Hematopoietic multipotent progenitor cell treated with erythropoietin and hydrocortisone succinate and interleukin-3 and kit ligand, for 8 days (in vitro differentiated cells): ENCODE measurements at places on chromosomes 5 and 9.
A peak's percentile ranks its signal among the peaks of the same experiment; 100 is the strongest.

DNA sequence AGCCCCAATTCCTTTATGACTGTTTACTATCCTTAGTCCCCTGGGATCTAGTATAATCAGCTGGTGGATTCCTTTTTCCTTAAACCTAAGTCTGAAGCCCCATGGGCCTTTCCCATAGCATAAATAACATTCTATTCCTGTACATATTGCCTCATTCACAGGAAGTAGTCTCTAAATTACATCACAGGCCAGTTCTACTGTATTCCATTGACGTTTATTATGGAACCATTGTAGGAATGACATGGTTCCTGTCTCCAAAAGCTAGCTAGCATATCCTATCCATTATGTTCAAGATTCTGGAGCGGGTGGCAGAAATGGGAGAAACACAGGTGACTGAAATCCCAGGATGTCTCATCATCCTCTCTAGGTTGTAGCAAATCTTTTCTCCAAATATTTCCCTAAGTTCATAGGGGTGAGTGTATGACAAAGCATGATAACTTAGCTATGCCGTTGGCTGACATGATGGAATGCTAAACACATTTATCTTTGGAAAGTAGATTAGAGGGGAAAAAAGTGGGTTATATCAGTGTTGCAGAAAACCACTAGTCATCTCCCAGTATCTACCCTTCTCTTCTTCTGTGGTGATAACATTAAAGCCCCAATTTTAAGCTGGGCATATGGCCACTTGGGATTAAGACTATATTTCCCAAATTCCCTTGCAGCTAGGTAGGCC, 140.1 kb downstream of the FGF1 start:
- DNase-seq: no peak

- no peak for DNase-seq
Measured at GRCh38 chr5:128483738-128484137, 54.3 kb downstream of the FBN2 start.

GRCh38 chr5:59358005-59358861, 535.3 kb downstream of the PDE4D start:
- peak; percentile 32 for DNase-seq

DNA sequence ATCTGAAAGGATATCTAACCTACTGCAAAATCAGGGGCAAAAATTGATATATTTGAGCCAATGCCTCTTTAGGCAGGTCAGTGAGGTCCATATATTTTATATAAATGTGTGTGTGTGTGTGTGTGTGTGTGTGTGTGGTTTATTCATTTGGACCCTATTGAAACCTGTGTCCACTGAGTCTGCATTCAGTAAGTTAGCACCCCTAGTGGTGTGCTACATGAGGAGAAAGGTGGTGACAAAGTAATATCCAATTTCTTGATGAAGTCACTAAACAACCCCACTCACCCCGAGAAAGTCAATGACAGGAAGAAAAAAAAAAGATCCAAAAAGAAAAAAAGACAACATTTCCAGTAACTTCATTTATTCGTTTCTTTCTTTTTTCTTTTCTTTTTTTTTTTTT, 4.1 kb downstream of the FBXW11 start:
- DNase-seq: peak; percentile 62

DNA sequence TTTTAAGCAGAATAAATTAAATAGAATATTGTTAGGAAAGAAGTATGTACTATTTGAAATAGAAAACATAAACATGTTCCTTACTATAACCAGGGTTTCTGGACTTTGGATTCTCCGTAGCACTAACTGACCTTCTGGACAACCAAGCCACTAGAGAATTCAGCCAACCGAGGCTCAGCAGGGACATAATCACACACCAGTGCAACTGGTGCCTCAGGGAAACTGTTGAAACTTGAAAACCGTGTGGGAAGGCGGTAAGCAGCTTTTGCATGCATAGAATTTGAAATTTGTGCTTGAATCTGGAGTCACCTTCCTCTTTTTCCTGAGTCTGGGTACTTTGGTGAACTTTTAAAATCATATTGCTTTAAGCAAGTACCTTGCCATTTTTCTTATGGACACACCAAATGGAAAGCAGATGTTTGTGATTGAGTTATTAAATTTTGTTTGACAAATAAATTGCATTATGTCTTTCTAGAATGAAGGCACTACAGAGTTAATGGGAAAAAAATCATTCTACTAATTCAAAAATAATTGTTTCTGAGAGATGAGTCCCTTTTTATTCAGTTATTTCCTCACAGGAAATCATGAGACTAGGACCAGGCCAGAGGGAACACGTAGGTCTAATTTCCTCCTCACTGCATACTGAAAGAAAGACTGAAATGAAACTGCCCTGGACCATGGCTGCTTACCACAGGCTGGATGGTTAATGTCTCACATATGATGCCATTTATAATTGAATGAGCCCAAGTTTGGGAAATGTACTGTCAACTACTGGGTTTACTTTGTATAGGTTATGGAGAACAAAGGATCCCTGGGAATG, 20.6 kb upstream of the SCAMP1 start:
- no peak for DNase-seq

DNA sequence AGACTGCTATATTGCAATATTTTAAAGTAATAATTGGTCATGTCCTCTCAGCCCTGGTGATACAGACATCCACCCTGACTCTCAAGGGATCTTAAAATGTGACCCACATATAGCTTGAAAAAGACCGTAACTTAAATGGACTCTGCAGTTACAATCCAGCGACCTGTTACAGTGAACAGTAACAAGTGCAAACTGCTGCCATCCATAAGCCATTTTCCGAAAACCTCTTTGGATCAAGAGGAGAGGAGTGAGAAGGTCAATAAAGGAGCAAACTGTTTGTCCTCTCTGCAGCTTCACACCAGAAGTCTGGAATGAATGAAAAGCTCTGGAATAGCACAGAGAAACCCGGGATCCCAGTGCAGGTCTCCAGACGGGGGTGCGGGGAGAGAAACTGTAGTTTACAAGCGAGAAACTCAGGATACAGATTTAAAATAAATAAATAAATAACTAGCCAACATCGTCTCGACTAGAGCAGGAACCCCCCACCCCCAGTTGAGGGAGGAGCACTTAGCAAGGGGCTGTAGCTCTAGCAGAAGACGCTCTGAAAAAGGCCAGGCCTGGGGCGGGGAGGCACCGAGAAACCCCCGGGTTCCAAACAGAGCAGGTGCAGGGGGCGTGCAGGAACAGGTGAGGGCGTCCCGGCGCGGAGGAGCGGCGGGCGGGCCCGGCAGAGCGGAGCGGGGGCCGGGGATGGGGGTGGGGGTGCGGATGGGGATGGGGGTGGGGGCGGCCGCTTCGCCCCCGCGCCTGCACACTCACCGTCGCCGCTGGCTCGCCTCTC, 572 bp downstream of the ZDHHC21 start:
- DNase-seq: peak; percentile 16

DNA sequence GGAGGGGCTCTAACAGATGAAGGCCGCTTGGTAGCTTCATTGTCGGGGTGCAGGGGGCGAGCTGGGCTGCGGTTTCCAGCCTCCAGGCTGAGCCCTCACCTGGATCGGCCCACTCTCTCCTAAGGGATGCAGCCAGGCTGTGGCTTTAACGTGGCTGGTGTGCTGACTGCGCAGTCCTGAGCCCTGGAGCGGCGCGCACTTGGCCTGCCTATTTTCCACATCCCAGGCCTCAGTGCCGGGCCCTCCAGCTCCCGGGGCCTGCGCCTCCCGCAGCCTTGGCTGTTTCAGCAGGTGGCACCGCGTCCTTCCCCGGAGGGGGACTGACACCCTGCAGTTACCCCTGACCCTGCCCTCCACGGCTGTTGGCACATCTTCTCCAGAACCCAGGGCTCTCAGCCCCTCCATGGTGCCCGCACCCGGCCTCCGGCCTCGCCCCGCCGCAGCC, 1.4 kb downstream of the RNU6ATAC start:
- DNase-seq: no peak

GRCh38 chr9:135950135-135950682, 11.0 kb downstream of the UBAC1 start:
- DNase-seq: peak; percentile 99

DNA sequence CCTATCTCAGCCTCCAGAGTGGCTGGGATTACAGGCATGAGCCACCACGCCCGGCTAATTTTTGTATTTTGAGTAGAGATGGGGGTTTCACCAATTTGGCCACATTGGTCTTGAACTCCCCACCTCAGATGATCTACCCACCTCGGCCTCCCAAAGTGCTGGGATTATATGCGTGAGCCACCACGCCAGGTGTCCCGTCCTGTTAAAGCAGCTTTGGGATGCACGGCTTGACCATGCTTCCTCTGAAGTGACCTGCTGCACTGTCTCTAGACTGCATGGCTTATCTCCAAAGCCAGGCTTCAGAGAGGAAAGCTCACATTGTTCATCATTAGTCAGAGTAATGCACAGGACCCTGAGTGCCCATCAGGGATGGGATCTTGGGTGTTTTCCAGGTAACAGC, 45.4 kb downstream of the SEMA4D start:
- DNase-seq: peak; percentile 26

DNA sequence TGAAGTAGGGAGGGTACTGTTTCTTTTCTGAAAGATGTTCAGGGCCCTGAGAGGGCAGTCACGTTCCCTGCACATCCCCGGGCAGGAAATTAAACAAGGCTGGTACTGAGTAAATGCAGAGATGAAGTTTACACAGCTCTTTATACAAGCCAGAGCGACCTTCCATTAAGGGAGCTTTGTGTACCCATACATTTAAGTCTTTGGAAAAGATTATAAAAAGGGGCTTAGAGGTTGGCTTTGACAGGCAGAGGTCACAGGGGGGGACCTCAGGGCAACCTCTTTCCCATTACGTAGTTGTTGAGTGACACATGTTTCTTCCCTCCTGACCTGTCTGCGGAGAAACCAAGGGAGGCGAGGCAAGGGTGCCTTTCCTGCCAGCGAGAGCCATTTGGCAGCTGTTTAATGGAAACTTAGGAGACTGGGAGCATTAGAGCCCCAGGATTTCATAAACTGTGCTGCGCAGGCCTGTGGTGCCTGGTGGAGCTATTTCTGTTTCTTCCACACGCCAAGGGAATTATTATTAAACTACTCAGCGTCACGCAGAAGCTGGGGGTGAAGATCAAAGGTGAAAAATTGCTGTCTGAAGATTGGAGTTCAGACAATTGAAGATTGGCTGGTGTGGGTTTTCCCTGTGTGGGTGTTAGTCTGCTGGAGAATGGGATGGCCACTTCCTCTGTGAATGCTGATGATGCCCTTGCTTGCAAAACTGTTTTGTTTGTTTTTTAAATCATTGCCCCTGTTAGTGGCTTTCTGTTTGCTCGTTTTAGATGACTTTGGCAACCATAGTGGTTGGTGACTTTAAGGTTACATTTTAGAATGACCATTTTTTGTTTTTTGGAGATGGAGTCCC, 3.2 kb upstream of the SMIM32 start:
- DNase-seq: no peak

DNA sequence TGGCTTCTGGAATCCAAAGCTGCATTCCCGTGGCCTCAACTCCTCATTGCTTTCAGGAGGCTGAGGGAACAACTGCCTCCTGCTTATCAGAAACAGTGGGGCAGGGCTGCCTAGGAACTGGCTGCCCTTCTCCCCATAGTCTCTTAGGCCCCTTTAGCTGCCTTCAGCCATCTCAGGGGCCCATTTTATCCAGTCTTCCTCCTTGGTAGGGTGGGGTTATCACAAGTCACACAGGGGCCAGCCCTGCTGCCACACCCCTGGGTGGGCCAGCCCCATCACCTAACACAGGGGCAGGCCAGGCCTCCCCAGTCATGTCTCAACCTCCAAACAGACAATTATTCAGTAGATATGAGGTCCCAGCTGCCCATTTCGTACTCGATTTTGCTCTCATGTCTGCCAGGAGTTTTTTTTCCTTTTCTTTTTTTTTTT, 3.9 kb downstream of the ALAD start:
- peak; percentile 98 for DNase-seq
